ENCODE measurements at places on chromosomes 2 and 18.

DNA sequence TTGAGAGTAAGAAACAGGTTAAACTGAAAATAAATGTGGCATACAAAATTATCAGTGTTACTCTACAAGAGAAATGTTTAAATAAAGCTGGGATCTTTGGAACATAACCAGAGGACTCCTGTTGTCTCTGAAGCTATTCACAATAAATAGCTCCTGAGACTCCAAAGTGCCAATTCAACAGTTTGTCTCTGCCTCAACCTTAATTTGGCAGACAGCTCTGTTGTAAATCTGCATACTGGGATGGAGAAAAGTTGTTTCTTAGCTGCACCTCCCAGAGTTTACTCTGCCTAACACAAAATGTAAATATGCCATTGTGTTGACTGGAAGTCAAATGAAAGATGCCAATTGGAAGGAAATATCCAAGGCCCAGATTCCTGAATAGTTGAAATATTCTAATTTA, 238.5 kb upstream of the EPHA4 start:
- no peak for DNase-seq

- no peak for DNase-seq
Measured at GRCh38 chr2:213722565-213722964, 438.3 kb downstream of the SPAG16 start.

DNA sequence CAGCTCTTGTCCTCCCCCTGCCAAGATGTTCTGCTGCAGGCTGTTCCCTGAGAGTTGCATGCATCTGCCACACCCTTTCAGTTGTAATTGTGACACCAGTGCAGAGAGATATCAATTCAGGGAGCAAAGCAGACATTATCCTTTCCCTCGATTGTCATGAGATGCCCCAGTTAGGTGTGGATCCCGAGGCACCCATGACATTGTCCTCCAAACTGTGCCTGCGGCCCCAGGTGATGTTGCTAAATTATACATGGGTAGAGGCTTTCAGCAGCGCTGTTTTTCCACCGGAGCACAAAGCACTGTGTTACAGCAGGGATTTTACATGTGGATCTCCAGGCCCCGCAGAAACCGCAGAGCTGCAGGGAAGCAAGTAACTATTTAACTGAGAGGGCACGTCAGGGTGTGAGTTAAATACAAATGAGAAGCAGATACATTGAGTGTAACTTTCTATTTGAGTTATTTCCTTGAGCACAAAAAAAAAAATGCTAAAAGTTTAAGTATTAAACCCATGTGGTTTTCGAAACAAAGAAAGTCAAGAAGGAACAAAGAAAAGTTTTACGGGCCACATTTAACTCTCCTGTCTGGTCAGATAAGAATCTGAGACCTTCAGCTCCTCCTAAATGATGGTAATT, 90.3 kb upstream of the BCL2L11 start:
- no peak for DNase-seq

GRCh38 chr18:13289481-13290205, 71.1 kb downstream of the LDLRAD4 start:
- DNase-seq = no peak

GRCh38 chr2:149005471-149006077, 32.9 kb upstream of the LYPD6B start:
- no peak for DNase-seq

GRCh38 chr2:81235601-81236000, 931.0 kb upstream of the LRRTM1 start:
- DNase-seq = no peak

GRCh38 chr18:76385681-76385975, 109.4 kb downstream of the ZNF516 start:
- DNase-seq = no peak

GRCh38 chr2:104163611-104164130, 690.2 kb upstream of the POU3F3 start:
- DNase-seq = no peak

DNA sequence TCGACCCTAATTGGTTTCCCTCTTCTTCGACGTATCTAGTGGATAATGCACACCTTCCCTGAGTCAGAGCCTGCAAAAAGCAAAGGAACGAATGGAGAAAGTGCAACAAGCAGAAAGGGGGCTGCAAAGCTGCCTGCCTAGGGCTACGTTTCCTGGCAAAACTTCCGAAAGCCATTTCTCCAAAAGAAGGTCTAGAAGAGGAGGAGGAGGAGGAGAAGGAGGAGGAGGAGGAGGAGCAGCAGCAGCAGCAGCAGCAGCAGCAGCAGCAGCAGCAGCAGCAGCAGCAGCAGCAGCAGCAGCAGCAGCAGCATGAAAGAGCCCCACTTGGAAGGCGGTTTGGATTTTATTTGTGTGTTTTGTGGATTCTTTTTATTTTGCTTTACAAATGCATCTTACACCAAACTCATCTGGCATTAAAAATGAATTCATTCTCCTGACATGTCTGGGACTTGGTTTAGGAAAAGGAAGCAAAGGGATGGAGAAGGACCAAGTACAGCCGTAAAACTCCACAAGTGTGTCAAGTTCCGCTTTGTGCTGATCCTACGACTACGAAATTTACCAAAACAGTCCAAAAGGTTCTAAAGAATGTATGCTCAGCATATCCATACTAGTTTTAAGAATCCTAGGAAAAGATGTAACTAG, 2.0 kb downstream of the TCF4 start:
- DNase-seq = no peak

Data from stimulated activated CD8-positive, alpha-beta memory T cell treated with anti-CD3 and anti-CD28 coated beads, Interleukin-15, amount 100 ng/mL, for 48 hours (primary cell).